ENCODE measurements at places on chromosomes 13 and 19.

- no peak for DNase-seq
These were observed 10.5 kb upstream of the ATP11A start for GRCh38 chr13:112679381-112679780.

DNA sequence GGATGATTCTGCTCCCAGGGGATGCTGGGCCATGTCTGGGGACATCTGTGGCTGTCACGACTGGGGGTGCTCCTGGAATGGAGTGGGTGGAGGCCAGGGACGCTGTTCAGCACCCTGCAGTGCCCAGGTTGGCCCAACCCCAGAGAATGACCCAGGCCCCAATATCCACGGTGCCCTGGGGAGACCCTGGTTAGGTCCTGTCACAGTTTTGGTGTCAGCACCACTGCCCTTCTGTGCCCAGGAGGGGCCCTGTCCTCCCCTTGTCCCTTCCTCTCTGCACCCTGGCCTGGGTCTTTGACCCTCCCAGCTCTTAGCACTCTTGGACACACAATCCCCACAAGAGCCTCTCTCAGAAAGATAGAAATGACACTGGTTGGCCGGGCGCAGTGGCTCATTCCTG, 85.3 kb downstream of the GADD45B start:
- DNase-seq, result no peak

- DNase-seq, result no peak
These were observed 951.3 kb downstream of the SLITRK5 start for GRCh38 chr13:88622362-88622973.

- DNase-seq, result no peak
These were observed 56.8 kb upstream of the KATNAL1 start for GRCh38 chr13:30364133-30364532.

- DNase-seq, result no peak
These were observed 32.1 kb downstream of the CYP4F22 start for GRCh38 chr19:15540435-15540834.

DNA sequence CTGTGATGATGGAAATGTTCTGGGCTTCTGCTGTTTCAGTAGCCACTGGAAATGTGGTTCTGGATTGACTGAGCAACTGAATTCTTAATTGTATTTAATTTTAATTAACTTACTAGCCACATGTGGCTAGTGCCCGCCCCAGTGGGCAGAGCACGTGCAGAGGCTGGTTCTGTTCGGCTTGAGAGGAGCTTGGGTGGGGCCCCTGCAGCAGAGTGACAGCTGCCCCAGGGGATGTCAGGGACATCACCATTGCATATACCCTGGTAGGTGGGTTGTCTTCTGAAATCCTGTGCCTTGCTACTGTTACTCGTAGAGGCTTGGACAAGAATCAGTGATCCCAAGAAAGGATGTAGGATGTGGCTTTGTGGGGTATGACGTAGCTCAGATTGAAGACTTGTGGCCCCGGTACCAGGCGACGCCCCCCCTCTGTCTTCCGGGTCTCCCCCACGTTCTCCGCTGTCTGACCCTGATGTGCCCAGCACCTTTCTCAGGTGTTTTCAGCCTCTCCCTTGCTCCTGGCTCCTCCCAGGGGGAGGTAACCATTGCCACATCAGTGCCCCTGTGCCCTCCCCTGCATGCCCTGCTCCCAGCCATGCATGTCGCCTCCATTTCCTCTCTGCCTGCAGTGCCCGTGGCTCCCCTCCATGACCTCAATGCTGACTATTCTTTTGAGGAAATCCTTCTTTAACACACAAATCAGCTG, 102.6 kb upstream of the RNF113B start:
- DNase-seq, result no peak

Measured in activated CD4-positive, alpha-beta T cell treated with anti-CD3 and anti-CD28 coated beads, Interleukin-2, Interleukin-4, amounts not matched to agents 100 ng/mL and 50 ng/mL, durations not matched to agents 16 hours and 8 hours (primary cell).